ENCODE measurements at places on chromosomes 13 and 19.

GRCh38 chr19:31378404-31378803 is 29.2 kb upstream of the TSHZ3 start:
- no peak for DNase-seq

DNA sequence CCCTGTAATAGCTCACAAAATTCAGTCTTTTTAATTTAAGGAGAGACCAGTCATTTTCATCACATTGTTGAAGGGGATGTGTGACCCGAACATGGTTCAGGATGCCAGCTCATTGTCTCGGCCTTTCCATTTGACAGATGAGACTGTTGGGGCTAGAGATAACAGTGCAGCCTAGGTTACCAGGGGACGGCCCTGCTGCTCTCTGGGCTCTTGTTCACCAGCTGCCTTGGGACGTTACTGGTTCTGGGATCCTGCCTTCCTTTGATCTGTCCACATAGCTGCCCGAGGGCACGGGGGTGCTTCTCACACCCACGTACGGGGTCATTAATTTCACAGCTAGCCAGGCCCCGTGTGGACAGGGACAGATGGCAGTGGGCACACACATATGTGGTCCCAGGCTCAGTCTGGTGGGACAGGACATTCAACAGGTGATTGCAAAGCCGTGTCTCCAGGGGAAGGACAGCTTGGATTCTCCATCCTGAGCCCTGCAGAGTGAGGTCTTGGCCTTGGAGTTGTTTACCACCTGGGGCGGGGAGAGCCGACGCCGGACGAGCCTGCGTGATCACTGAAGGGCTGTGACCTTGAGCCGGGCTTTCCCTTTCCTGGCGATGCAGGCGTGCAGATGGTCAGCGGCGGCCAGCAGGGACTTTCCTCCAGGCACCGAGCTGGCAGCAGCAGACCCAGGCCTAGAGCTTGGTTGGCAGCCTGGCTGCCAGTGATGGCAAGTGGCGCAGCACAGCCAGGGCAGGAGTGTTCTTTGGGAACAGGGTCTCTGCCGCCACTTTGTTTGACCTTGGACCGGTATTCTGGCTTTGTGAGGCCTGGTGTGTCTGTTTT is 26.7 kb upstream of the NPAS1 start:
- no peak for DNase-seq

DNA sequence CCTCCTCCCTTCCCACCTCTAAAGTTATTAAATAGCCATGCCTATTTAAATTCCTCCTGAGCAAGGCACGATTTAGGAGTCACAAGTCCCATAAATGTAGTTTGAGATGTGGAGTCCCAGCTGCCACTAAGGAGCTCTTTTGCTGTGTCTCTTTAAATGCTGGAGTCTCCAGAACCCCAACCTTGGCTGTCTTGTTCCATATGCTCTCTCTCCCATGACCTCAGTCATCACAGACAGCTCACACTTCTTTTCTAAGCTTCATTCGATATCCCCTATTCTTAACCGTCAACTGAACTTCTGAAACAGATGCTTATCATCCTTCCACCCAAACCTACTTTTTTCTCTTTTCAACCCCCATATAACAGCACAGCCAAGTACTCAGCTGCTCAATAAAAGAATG is 197.1 kb downstream of the VWA8 start:
- no peak for DNase-seq

GRCh38 chr13:79740991-79741390 is 260.0 kb downstream of the NDFIP2 start:
- no peak for DNase-seq

- no peak for DNase-seq
These were observed 24.6 kb upstream of the ZNF431 start for GRCh38 chr19:21117041-21117907.

- DNase-seq: no peak
These were observed 53.4 kb downstream of the ING1 start for GRCh38 chr13:110766671-110767430.

- DNase-seq: no peak
These were observed 7.4 kb downstream of the C19orf25 start for GRCh38 chr19:1471515-1472160.

DNA sequence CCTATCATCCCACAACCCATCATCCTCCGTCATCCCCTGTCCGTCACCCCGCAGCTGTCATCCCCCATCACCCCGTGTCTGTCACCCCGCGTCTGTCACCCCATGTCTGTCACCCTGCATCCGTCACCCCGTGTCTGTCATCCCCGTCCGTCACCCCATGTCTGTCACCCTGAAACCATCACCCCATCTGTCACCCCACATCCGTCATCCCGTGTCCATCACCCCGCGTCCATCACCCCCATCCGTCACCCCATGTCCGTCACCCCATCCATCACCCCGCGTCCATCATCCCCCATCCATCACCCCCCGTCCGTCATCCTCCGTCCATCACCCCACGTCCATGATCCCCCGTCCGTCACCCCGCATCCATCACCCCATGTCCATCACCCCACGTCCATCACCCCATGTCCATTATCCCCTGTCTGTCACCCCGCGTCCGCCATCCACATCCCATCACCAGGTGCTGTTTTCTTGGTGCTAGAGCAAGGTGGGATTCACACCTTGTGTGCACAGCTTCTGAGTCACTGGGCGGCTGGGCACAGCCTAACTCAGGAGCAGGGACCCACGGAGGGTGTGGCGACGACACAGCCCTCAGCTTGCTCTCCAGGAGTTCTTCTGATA is 24.2 kb downstream of the RASA3 start:
- DNase-seq: no peak

GRCh38 chr13:21076253-21076652 is 14.9 kb upstream of the LATS2 start:
- DNase-seq: no peak

- no peak for DNase-seq
These were observed 7.8 kb upstream of the CLC start for GRCh38 chr19:39745643-39746042.

DNA sequence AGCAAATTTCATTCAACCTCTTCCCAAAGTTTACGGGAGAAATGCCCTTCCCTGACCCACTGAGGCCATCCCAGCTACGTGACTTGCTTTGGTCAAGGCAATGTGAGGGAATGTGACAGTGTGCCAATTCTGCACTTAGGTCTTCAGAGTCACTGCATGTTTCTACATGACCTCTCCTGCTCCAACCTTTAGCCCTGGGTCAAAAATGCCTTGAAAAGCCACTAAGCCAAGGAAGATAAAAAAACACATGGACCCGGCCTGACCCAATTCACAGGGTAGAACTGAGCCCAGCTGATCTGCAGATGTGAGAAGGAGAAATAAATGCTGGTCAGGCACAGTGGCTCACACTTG is 30.0 kb downstream of the ZNRF4 start:
- no peak for DNase-seq

- no peak for DNase-seq
These were observed 17.7 kb downstream of the POLRMT start for GRCh38 chr19:615619-616018.

- no peak for DNase-seq
These were observed 11.3 kb upstream of the PLA2G4C start for GRCh38 chr19:48121909-48122371.

GRCh38 chr13:97743938-97744337 is 209.5 kb upstream of the IPO5 start:
- no peak for DNase-seq

DNA sequence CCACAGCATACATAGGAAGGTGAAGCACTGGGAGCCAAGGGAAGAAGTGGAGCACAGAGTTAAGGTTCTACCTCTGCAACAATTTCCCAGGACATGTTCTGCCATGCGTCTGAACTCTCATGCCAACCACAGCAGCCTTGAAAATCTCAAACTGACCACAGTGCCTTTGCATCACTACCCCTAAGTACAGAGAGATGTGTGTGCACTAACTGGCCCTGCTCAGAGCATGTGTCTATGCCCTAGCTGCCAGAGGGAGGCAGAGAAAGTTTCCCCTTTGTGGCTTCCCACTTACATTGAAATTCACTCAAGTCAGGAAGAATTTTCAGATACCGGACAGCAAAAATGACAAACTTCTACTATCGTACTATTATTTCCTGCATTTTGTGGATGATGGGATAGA is 26.8 kb upstream of the WDFY2 start:
- DNase-seq: no peak
